ENCODE measurements at places on chromosomes 2 and 18.

GRCh38 chr18:53567929-53568574 is 656.4 kb downstream of the MBD2 start:
- DNase-seq, result no peak

GRCh38 chr2:234687718-234688475 is 191.0 kb upstream of the ARL4C start:
- DNase-seq, result no peak

DNA sequence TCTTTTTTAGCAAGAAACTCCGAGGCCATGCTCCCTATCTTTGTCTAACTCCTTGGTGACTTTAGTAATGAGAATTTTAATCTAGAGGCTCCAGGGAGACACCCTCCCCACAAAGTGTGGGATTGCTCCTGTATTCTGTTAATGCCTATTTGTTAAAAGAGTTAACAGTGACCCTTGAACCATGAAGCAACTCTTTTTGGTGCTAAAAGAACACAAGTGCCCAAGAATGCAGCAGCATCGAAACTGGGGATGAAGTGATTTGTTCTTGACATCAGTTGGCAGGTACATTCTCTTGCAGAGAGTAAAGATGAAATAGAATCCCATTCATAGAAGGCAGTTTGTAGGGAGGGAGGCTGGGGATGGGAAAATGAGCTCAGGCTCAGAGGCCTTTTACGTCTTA is 50.0 kb downstream of the FMNL2 start:
- DNase-seq, result no peak

DNA sequence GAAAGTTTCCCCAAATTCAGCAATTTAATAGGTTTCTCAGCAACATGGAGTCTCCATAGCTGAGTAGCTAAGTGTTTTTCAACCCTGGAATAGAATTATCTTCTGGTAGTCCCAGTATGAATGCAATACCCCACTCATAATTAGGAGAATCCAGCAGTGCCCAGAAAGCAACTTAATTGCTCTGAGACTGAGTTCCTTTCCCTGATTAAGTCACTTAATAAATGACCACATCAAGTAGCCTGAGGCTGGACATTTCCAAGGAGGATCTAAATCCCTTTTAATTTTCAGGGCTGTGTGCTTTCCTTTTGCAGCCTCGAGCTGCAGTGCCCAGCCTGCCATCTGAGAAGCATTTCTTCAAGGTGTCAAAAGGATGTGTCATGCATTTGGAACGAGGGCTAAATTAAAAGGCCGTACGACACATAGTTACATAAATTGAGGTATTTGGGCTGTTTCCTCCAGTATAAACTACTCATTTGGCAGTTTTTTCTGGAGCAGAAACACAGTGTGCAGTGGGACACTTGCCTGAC is 17.7 kb upstream of the SIX2 start:
- no peak for DNase-seq

GRCh38 chr2:216635171-216635570 is 2.0 kb downstream of the IGFBP2 start:
- DNase-seq, result no peak

DNA sequence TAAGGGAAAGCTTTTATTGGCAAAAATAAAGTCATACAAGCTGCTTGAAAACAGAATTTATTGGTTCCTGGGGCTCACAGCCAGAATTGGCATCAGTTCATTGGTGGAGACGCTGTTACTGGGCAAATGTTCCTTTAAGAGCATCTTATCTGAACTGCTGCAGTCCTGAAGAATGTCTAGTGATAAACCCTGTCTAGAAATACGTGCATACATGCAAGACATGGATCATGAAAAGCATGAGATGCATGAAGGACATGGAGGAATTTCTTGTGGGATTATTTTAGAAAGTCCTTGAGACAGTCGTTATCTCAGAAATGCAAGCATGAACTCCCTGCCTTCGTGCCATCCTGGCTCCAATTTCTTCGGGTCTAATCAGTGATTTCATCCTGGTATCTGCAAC is 32.5 kb upstream of the FHOD3 start:
- no peak for DNase-seq

DNA sequence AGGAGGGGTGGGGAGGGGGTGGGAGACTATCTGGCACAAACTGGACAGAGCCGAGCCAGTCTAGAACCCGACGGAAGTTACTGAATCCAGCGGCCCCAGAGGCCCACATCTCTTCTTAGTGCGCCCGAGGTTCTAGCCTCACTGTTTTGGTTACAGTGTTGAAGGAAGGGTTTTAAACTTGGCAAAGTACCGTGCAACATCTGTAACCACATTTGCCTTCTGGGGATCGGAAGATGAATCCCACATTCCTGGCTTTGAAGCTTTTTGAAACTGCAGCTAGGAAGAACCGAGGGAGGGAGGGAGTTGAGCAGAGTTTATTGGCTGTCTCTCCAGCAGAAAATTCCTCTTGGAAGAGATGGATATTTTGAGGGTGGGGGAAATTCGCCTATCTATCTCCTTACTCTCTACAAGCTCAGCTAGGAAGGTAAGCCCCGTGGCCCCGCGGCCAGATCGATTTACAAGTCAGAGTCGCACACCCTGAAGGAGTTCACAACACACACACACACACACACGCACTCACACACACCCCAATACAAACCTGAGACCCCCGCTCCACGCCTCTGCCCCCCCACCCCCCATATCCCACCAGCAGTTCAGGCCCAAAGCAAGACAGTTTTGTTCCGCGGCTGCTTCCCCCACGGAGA is 1.0 kb downstream of the ACVR1 start:
- no peak for DNase-seq

GRCh38 chr2:124778076-124778475 is 753.0 kb downstream of the CNTNAP5 start:
- no peak for DNase-seq

GRCh38 chr2:189217541-189217940 is 38.0 kb upstream of the COL5A2 start:
- no peak for DNase-seq

DNA sequence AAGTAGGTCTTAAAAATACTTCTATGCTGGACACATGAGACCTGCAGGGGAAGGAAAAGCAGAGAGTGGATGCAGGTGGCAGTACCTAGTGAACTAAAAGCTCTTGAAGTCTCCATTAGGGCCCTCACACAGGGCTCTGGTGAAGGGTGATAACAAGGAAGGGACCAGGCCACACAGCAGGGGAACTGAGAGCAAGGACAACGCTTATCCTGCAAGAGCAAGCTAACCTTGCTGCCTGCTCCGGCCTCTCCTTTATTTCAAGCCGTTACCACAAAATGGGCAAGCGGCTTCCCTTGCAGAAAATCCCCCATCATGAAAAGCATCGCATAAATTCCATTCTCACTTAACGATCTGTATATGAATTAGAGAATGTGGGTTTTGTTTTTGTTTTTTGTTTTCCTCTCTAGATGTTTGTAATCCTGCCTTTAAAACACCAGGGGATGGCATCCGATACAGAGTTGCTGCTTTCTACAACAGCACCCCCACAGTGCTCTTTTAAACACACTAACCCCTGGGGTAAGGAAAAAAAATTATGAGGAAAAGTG is 64.5 kb downstream of the CACNB4 start:
- DNase-seq, result no peak

DNA sequence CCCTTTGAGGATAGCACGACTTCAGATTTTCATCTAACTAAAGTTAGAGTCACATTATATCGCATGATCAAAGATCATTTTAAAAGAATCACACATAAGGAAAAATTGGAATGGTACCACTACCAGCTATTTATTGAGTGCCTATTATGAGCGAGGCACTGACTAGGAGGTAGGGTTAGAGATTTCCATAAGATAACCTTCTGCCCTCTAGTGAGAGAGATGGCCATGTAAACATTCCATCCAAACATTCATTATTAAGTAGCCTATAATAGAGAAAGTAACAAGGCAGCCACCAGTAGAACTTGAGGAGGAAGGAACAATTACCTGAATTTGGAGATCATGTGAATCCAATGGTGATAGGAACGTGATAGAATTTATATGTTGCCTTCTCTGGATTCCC is 25.4 kb upstream of the GLS start:
- DNase-seq, result no peak

- no peak for DNase-seq
Measured at GRCh38 chr2:216740557-216741222, 45.3 kb upstream of the IGFBP5 start.

- DNase-seq, result no peak
Measured at GRCh38 chr18:25244170-25244569, 107.8 kb downstream of the ZNF521 start.

DNA sequence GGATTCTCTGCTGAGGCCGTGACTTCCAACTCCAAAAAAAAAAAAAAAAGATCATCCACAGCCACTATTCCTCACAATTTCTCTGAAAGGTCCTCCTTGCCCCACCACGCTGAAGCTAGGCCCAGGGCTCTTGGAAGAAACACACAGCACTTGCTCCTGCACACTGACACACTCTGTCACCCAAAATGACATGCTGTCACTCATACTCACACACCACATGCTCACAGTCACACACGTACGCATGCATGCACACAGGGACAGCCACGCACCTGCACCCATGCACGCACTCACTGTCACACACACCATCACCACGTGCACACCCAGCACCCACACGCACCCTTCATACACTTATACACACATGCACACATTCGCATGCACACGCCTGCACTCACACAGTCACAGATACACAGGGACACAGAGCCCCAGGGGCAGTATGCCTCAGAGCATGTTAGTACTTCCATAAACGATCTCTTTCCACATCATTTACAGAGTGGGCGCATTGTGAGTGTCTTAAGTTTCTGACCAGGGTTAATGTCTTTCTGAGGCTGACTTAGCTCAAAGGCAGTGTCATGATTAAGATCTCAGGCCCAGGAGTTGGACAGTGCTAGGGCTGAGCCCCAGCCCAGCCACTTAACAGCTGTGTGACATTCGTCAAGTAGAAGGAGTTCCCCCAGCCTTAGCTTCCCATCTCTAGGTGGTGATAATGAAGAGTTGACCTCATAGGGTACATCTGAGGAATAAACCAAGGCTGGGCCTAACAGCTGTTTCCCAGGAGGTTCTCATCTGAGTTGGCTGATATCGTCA is 93.4 kb downstream of the GLI2 start:
- DNase-seq, result no peak

Data from stimulated activated CD8-positive, alpha-beta memory T cell treated with anti-CD3 and anti-CD28 coated beads, Interleukin-2, amount 100 ng/mL, for 1 hour (primary cell).